ENCODE measurements at places on chromosomes 3 and 15.

- no peak for DNase-seq
Observed at GRCh38 chr3:102916532-102916931, 481.7 kb downstream of the ZPLD1 start.

DNA sequence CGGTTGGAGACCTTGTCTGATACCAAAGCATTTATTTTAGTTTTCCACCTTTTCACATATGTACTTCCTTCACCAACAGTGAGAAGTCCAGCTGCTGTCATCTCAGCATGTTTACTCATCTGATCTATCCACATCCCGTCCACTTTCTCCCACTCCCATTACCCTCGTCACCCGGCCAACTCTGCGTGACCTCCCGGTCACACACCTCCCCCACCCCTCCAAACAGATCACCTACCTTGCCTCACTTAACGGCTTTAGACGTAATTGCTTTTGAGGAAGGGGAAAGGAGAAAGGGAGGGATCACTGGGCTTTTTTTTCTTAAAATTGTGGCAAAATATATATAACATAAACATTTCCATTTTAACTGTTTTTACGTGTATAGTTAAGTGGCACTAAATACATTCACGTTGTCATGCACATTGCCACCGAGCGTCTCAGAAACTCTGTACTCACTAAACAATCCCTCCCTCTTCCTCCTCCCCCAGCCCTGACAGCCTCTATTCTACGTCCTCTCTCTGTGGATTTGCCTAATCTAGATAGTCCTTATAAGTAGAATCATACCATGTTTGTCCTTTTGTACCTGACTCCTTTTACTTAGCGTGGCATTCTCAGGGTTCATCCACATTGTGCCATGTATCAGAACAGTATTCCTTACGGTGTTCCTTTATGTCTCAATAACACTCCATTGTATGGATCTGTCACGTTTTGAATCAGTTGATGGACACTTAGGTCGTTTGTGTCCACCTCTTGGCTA lies 67.2 kb downstream of the LMLN start:
- no peak for DNase-seq

GRCh38 chr15:81288040-81288439 lies 35.9 kb downstream of the STARD5 start:
- no peak for DNase-seq

GRCh38 chr3:55486857-55487380 lies at the start of gene WNT5A:
Gene WNT5A, minus strand, starts transcription at chr3:55487306. Its CDS starts 321 bp downstream, at chr3:55486985.
- DNase-seq: peak; percentile 51

All from lung microvascular endothelial cell (primary cell).